ENCODE measurements at places on chromosomes 7 and 10. TPM values are rescaled to one million over a fixed set of nuclear protein-coding genes. Genes with fewer than 3 reads are reported as not detected.
A peak's percentile ranks its signal among the peaks of the same experiment; 100 is the strongest.

DNA sequence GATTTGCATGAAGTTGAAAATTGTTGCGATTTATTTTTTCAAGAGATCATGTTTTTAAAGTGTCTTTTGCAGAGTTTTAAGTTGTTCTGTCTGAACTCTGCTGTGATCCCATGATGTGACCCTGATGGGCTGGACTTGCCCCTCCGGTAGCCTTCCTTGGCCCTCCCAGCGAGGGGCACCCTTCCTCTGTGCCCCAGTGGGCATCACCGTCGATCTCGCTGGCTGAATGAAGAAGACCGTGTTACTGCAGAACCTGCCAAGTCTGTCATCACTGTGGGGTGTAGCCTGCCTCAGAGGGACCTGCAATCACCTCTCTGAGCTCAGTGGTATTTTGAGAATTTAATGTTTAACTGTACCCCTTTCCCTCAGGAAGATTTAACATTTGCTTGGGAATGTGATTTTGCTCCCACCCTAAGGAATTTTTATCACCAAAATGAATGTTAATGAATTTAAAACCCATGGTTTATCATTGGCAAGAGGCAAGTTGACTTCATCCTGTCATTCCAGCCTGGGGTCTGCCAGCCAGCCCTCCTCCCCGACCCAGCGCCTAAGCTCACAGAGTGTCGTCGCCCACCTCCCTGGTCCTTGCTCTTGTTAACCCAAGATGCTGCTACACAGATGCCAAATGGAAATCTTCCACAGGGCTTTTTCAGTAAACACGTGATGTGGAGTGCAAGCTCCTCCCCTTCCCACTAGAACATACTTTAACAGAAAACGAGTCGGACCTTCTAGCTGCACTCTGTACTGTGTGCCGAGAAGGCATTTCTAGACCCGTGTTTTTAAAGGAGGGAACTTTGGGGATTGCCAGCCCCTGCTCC, 115.4 kb downstream of the NT5C2 start:
- DNase-seq: no peak

DNA sequence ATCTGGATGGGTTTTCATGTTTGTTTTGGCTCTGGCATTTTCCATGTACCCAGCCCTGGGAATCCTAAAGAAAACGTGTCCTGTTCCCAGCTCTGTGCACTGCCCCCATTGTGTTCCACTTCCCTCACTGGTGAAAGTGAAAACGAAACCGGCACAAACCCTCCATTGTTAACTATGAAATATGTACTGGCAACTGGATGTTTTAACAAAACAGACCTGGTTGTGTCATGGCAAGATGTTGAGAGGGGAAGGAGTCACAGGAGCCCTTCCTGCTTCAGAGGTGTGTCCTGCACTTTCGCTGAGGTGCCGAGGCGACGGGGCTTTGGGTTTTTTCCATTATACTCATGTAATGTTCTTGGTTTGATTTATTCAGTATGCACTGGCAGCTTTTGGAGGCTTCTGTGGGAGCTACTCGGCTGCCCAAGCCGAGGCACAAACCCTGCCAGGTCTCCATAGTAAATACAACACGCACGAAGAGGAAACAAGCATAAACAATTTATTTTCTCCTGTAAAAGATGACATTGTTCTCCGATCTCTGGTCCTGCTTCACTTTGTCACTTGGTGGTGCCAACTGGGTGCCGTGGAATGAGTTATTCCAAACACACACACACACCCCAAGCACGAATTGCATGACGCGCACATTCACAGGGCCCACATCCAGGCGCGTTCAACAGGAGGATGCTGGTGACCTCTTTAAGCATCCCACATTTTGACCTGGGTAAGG, 118.2 kb downstream of the CDK6 start:
- peak; percentile 85 for DNase-seq

Gene ZNF503
- total RNA-seq: 8.8 TPM

GRCh38 chr7:17530741-17531421, 232.4 kb downstream of the AHR start:
- peak; percentile 24 for DNase-seq

Gene TRIL
- not detected for total RNA-seq

GRCh38 chr7:135846339-135846738, 97.7 kb upstream of the FAM180A start:
- DNase-seq: no peak

DNA sequence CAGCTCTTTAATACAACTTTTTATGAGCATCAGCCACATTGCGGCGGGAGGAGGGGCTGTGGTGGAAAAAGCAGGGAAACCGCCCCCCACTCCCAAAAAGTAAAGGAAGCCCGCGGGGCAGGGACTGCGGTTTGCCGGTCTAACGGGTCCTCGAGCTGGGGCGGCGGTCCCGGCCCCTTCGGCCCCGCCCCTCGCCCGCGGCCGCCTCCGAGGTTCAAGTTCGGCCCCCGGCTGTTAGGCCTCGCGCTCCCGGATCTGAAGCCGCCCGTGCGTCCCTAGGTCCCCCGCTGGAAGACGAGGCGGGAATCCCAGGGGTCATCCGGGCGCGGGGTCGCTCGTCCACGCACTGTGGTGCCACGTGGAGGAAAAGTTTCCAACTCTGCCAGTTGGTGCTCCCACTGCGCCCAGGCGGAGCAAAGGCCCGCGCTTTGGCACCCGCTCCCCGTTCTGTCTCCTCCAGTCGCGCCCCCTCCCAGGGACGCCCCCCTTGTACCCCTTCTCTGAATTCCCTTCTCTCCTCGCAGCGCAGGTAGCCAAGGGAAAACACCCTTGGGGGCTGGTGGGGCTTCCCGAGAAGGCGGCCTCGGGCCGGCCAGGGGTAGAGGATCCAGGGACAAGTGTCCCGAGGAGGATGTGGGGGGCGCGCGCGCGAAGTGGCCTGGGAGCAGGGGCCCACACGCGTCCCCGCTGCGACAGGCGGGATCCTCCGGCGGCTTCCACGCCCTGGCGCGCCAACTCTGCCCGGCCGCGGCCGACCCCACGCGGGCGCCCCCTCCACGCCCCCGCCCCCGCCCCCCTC, 798 bp upstream of the AUTS2 start:
- DNase-seq: no peak

- no peak for DNase-seq
Measured at GRCh38 chr10:80500572-80501380, 36.9 kb upstream of the SH2D4B start.

- DNase-seq: no peak
Measured at GRCh38 chr10:15588151-15588550, 131.6 kb downstream of the ITGA8 start.

GRCh38 chr7:158858592-158859503, 2.5 kb downstream of the DYNC2I1 start:
- DNase-seq: peak; percentile 29

Gene RPS24
- total RNA-seq: 1,622 TPM

DNA sequence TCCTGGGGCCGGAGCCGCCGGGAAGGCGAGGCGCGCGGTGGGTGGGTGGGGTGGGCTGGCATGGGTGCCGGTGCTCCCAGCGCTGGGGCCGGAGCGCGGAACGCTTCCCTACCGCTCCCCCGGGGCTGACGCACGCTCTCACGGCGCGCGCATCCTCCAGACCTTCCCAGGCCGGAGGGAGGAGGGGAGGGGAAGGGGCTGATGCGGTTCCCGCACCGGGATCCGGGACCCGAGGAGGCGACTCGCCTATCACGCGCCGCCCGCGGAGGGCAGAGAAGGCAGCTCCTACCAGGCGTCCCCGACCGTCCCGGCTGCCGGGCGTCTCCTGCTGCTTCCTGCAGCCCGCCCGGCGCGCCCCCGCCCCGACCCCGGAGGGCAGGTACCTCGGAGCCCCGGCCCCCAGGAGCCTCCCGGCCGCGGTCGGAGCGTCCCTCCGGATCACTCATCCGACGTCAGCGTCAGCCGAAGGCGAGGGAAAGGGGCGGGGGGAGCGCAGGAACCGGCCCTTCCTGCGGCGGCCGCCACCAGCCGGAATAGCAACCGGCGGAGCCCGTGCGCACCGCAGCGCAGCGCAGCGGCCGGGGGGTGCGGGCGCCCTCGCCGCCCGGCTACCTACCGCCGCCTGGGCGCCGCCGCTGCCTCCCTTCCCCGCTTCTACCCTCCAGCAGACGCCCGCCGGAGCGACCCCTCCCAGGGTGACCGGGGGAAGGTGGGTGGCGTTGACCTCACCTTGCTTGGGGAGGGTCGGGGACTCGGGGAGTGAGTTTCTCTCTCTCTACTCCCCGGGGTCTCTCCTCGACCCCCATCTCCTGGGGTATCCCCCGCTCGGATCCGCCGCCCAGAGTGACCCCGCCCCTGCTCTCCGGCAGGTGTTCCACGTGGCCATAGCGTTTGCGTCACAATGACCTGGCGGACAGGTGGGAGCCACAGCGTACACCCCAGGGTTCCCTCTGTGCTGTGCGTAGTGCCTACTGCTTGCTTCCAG, at the start of gene ICA1:
ICA1 (minus strand) TSS at position 457 of the 985 bp plus-strand sequence. CDS start 26,241 bp downstream, outside the sequence.
- DNase-seq: peak; percentile 78

GRCh38 chr10:118853916-118854315, 99.1 kb upstream of the CACUL1 start:
- DNase-seq: no peak

Gene COBL
- total RNA-seq: 7.6 TPM

DNA sequence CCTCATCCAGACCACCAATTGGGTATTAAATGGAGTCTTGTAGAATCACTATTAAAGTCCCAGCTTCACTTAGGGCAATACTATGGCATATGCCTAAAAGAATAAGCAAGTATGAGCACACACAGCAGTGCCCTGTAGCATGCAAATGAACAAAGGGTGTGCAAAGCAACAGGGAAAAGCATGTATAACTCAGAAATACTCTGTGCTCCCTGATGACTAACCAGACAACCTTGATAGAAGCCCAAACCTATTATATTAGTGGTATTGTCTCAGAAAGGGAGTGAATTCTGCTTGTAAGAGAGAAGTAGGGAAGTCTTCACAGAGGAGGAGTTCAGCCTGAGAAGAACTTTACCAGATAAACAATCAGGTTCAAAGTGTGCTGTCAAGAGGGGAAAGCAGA, 131.2 kb downstream of the DGKI start:
- no peak for DNase-seq

GRCh38 chr10:34151481-34151880, 663.6 kb downstream of the PARD3 start:
- no peak for DNase-seq

DNA sequence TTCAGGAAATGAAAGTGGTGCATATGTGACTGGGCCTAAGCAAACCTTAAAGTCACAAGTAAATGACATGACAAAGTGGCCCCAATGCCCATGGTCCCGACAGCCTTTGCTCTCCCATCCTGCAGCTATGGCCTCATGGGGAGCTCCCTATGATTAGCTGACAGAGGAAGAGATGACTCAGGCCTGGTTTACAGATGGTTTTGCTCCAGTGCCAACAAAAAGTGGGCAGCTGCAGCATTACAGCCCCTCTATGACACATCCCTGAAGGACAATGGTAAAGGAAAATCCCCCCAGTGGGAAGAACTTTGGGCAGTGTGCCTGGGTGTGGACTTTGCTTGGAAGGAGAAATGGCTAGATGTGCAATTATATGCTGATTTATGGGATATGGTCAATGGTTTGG, 105.1 kb upstream of the ADCY1 start:
- DNase-seq: no peak

DNA sequence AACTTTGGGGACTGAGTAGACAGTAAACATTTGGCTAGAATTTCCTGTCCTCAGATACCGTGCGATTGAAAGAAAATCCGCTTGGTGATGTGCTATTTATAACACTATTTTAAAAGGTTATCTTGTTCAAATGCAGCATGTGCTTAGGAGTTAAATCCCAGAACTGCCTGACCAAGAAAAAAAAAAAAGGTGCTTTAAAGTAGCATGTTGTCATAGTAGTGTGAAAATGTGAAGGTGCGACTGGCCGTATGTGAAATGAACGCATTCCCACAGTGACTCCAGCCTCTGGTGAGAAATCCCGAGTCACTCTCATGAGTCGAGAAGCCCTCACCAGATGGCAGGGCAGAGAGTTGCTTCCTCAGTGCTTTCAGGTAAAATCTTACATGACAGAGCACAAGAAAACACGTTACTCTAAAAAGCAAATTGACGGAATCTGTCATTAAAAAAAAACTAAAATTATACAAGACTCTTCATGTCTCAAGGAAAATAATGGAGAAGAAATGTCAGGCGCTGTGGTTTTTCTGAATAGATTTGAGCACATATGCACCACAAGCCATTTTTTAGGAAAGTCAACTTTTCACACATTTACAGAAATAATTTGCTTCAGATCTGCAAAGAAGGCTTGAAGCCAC, 18.4 kb upstream of the KLF6 start:
- peak; percentile 85 for DNase-seq

- no peak for DNase-seq
Measured at GRCh38 chr10:129114588-129114987, 352.5 kb upstream of the MGMT start.

Gene MYOZ1
- not detected for total RNA-seq

Gene SHH
- total RNA-seq: 22.6 TPM

DNA sequence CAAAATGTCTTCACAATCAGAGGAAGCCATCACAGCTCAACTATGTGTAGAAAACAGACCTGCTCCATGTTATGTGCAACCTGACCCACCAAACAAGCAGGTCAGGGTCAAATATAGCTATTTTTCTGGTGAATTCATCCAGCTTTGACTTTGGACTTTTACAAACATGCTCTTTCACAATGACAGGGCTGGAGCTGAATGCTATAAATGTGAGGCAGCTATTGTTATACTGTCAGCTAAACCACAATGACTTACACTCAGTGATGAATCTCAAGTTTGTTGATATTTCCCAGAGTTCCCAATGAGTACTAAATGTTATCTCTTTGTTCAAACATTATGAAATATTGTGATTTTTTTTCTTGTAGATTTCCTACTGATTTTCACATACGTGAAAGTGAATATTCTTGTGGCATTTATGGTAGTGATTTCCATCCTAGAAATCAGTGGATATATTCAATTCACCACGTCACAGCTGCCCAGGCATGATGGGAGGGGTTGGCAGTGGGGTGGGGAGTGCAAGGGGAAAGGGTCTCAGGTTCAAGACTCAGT, 2.5 kb upstream of the ITIH2 start:
- no peak for DNase-seq

Gene OSBPL3
- total RNA-seq: 13.7 TPM

DNA sequence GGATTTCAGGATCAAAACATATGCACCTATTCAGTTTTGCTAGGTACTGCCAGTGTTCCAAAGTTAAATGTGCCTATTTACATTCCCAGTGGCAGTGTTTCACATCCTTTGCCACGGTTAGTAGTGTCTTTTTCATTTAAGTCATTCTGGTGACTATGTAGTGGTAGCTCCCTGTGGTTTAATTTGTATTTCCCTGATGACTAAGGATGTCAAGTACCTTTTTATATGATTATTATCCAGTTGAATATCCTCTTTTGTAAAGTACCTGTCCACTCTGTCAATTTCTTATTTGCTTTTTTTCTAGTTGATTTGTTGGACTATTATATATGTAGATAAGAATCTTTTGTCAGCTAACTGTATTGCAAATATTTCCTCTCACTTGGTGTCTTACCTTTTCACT, 45.1 kb downstream of the TMEM60 start:
- DNase-seq: no peak

Gene THNSL1
- total RNA-seq: 1.5 TPM
